Fibroblast of pulmonary artery (primary cell): ENCODE measurements at places on chromosomes 6 and 20.

- peak; percentile 70 for DNase-seq
These were observed 610.3 kb downstream of the RNF144B start for GRCh38 chr6:18997375-18997826.

GRCh38 chr20:44023515-44024371, 109.1 kb downstream of the TOX2 start:
- no peak for DNase-seq

- no peak for DNase-seq
These were observed 1082.0 kb downstream of the KHDRBS2 start for GRCh38 chr6:61203966-61204496.

- no peak for DNase-seq
These were observed 157.3 kb downstream of the RPS12 start for GRCh38 chr6:132971676-132972075.

DNA sequence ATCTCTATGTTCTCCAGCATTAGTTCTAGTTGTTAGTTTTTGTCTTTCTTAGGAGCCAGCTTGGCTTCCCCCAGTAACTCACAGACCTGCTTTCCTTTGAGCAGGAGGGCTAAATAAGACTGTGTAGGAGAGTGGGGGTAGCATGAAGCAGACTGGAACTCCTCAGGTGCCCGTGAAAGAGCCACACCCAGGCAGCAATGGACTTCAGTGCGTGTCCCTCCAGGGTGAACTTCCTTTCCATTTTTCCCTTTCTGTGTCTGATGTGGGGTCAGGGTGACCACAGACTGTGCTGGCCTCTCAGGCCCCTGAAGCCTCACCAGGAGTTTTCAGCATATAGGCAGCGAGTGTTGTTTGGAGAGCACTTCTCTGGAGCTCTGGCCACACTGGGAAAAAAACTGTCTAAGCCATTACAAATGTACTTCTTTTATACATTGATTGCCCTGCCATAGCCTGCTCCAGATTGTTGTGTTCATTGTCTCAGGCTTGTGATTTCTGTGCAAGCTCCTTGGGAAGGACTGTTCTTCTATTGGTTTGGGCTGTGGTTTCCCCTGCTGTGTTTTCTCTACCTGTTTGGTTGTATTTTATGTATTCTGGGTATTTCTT, 55.7 kb downstream of the SH3BGRL2 start:
- DNase-seq, result no peak

DNA sequence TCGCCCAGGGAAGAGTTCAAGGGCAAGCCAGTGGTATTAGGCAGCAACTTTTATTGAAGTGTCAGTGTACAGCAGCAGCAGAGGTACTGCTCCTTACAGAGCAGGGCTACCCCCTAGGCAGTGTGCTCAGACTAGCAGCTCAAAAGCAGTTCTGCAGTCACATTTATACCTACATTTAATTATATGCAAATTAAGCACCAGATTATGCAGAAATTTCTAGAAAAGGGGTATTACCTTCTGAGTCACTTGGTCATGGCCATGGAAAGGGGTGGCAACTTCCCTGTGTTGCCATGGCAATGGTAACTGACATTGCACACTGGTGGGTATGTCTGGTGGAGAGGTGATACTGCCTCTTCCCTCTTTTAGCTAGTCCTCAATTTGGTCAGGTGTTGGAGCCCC, 2.1 kb upstream of the ZKSCAN4 start:
- DNase-seq, result no peak

DNA sequence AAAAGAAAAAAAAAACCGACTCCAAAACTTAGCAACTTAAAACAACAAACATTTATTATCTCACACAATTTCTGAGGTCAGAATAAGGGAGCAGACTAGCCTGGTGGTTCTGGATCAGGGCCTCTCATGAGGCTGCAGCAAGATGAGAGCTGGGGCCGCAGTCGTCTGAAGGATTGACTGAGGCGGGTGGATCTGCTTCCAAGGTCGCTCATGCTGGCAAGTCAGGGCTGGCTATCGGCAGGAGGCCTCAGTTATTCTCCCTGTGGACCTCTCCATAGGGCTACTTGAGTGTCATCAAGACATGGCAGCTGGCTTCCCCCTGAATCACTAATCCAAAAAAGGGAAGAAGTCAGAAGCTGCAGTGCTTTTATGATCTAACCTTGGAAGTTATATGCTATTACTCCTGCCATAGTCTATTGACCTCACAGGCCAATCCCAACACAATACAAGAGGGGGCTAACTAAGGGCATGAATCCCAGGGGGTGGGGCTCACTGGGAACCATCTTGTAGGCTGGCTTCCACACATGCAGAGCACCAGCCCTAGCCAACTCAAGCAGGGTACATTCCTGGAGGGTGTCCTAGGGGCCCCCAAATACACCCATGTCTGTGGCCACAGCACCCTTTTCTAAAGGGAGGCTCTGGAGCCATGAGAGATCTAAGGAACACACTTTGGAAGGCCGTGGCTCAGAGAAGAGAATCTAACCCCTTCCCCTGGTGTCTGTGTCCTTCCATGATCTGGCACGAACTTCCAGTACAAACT, 11.3 kb downstream of the EBF4 start:
- DNase-seq, result no peak

DNA sequence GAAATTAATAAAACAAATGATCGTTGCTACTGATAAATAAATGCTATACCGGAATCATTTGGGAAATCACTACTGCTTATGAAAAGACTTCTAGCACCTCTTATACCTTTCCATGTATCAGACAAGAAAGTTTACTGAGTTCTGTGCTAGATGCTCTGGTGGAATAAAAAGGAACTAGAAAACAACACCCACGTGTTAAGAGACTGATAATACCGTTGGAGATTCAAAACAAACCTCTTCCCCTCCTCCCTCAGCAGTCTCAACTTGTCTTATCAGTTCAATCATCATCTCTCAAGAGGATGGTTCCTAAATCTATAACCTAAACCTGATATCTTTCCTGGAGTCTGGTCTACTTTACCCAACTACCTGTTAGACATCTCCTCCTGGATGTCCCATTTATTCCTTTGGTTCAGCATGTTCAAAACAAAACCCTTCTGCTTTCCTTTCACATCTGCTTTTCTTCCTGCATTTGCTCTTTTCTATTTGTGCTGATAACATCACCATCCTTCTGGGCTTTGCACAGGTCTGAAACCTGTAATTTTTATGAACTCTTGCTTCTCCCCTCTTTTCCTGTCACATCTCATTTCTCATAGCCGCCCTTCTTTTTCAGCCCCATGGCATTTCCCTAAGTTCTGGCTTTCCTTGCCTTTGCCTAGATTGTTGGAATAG, 122.2 kb downstream of the COL19A1 start:
- DNase-seq, result no peak

GRCh38 chr20:59082981-59083380, 40.4 kb upstream of the PRELID3B start:
- peak; percentile 2 for DNase-seq

- DNase-seq, result peak; percentile 23
These were observed 56.8 kb upstream of the EEF1A1 start for GRCh38 chr6:73577676-73578075.

DNA sequence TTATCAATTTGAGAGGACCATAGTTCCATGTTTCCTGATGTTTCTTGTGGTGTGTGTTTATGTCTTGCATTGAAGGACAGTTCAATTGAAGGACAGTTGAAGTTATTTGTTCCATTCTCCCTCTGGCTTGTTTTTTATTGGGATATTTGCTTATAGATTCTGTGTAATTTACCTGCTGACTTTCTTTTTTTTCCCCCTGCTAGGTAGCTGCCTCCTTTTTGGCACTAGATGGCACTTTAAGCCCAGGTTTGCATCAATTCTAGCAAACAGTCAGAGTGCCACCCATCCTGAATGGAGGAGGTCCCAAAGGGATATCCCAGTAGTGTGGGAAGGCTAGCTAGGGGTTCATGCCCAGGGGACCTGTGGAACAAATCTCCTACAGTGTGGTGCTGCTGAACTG, 78.1 kb downstream of the CFAP61 start:
- DNase-seq, result peak; percentile 3

DNA sequence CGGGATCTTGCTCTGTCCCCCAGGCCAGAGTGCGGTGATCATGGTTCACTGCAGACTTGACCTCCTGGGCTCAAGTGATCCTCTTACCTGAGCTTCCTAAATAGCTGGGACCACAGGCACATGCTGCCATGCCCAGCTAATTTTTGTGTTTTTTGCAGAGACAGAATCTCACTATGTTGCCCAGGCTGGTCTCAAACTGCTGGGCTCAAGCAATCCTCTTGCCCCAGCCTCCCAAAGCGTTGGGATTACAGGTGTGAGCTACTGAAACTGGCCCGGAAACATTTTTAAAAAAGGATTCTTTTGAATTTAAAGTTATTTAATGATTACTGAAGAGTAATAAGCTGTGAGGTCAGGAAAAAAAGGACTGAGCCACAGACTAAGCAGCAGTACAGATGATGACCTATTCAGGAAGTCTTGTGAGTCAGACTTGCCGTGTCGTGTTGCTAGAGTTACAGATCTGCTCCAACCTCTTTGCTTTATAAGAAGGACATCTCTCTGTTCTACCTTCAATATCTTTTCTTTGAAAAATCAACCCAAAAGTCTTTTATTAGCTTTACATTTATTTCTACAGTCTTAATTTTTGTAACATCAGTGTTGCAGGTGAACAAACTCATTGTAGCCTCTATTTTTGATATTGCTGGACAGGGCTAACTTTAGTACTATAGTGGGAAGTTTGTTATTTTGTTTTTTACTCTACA, 108.7 kb downstream of the NCOA3 start:
- DNase-seq, result peak; percentile 89

- DNase-seq, result no peak
These were observed 1.0 kb downstream of the SIM1 start for GRCh38 chr6:100463630-100464161.

- DNase-seq, result no peak
These were observed 12.9 kb downstream of the TBPL1 start for GRCh38 chr6:133965817-133966360.

DNA sequence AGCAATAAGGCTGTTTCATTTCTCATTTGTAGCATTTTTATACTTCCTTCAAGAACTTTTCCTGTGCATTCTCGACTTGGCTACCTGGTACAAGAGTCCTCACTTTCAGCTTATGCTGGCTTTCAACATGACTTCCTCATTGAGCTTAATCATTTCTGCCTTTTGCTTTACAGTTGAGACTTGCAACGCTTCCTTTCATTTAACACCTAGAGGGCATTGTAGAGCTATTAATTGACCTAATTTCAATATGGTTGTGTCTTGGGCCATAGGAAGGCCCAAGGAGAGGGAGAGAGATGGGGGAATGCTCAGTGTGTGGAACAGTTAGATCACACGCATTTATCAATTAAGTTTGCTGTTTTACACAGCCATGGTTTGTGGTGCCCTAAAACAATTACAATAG, 37.2 kb downstream of the SLC22A2 start:
- DNase-seq, result peak; percentile 59

- no peak for DNase-seq
These were observed 17.7 kb downstream of the OR2A4 start for GRCh38 chr6:131683479-131683878.

- DNase-seq, result no peak
These were observed 50.3 kb upstream of the TXNDC5 start for GRCh38 chr6:7960848-7961247.

DNA sequence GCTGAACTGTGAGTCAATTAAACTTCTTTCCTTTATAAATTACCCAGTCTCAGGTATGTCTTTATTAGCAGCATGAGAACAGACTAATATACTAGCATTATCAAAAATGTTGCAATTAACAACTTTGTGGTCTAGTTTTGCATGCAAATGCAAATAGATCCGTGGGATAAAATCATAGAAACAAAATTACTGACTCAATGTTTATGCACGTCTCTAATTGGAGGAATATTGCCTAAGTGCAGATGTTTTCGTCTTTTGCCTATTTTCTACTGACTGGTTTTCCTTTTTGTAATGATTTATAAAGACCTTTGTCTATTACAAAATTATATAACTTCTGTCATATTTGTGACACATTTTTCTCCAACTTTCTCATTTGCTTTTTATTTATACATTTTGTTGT, 51.9 kb downstream of the SYNE1 start:
- DNase-seq, result no peak

- no peak for DNase-seq
These were observed 151.2 kb downstream of the RFX6 start for GRCh38 chr6:117028256-117028655.

- DNase-seq, result peak; percentile 74
These were observed 61.6 kb upstream of the CEP85L start for GRCh38 chr6:118712969-118713368.

DNA sequence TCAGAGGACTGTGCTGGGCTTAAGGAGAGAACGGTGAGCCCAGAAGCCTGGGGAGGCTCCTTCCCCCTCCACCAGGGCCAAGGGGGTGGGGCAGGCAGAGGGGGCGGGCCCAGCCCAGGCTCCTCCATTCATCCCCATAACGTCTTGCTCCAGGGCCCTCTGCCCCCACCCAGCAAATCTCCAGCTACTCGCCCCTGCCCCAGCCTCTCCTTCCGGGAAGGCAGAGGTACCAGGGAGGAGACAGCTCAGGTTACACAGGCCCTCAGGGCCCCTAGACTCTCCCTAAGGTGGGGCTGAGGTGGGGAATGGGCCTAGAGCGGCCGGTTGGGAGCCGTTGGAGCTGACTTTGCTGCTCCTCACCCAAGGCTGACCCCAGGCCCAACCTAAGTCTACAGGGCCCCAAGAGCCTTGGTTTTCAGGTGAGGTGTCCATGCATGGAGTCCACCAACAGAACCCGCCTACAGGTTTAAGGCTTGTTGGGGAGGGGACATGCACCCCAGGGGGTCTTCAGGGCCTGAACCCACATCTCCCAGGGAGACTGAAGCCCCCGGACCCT, 1.2 kb downstream of the LAMA5 start:
- DNase-seq, result no peak

- DNase-seq, result no peak
These were observed 491.4 kb downstream of the LMBRD1 start for GRCh38 chr6:69305456-69305855.

DNA sequence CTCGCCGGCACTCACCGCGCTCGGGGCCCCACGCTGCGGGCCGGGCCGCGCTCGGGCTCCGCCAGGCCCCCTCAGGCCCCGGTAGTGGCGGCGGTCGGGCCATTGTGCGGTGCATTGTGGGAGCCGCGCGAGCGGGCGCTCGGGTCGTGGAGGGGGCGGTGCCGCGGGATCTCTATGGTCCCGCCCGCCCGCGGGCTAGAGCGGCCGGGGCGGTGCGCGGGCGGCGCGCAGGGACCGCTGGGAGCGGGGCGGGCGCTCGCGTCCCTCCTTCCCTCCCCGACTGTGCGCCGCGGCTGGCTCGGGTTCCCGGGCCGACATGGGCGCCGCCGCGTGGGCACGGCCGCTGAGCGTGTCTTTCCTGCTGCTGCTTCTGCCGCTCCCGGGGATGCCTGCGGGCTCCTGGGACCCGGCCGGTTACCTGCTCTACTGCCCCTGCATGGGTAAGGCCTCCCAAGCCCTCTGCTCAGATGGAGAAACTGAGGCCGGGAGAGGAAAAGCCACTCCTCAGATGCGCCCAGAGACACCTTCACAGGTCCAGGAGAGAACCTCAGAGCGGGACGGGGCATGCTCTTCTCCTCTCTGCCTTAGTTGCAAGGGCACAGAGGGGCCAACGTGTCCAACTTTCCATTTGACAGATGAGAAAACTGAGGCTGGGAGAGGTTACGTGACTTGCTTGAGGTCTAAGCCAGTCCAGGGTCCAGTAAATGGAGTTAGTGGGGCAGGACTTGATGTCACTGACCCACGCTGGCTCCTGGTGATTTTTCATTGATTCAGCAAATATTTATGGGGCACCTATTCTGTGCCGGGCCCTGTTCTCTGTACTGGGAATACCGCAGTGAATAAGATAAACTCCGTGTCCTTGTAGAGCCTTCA, at the start of the genes PLAGL2 and POFUT1:
TSS of gene PLAGL2 (minus strand) at position 118 of the 873 bp plus-strand sequence. CDS start 5,565 bp downstream, outside the sequence.
TSS of gene POFUT1 (plus strand) at position 255 of the 873 bp plus-strand sequence. CDS start at position 317, 62 bp downstream.
- DNase-seq, result peak; percentile 86
